Cerebellar cortex (tissue), 1 donor: ENCODE measurements at places on chromosomes 12 and 14.

DNA sequence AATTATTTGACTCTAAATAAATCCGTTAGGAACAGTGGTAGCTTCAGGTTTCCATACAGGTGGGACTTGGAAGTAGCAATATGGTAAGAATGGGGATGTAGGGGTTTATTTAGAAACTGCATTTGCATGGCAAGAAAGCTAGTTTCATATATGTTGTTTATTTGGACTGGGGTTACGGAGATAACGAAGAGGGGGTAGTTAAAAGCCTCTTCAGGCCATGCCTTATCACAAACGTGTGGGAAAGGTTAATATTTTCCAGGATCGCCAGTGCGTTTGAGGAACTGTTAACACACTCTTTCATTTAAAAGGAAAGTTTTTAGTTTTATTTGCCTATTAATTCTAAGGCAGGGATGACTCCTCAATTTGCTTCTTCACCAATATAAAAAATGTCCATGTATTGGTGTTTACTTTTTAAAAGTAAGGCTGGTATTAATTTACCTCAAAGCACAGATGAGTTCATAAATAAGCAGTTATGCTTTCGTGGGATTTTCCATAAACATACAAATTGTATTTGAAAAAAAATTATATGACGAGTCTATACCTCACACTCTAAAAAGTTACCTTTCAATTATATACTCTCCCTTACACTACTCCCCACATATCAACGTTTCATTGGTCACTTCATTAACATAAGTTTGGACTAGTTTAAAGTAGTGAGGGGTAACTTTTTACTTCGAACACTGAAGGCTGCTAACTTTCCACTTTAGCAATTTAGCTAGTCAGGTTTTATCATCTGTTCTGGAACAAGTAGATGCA lies 814 bp downstream of the RAB2B start:
- no peak for DNase-seq

DNA sequence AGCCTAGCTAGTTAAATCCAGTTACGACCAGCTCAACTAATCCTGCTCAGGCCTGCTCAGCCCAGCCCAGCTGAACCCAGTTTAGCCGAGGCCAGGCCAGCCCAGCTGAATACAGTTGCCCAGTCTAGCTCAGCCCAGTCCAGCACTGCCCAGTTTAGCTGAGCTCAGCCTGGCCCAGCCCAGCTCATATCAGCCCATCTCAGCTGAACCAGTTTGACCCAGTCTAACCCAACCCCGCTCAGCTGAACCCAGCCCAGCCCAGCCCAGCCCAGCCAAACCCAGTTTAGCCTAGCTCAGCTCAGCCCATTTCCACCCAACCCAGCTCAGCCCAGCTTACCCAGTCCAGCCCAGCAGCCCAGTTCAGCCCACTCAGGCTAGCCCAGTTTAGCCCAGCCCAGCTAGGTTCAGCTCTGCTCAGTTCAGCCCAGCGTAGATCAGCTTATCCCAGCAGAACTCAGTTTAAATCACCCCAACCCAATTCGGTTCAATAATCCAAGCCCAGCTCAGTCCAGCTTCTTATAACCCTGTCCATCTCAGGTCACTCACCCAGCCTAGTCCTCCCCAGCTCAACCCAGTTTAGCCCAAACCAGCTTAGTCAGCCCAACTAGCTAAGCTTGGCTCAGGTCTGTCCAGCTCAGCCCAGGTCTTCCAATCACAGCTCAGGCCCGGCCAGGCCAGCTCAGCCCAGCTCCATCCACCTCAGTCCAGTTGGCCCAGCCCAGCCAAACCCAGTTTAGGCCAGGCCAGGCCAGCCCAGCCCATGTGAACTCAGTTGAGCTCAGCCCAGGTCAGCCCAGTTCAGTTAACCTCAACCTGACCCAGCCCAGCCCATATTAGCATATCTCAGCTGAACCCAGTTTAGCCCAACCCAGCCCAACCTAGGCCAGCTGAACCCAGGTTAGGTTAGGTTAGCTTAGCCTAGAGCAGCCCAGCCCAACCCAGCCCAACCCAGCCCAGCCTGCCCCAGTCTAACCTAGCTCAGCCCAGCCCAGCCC lies 76.7 kb downstream of the TMEM121 start:
- no peak for DNase-seq

GRCh38 chr14:23582906-23583760 lies 4.5 kb upstream of the JPH4 start:
- DNase-seq: peak; percentile 76

DNA sequence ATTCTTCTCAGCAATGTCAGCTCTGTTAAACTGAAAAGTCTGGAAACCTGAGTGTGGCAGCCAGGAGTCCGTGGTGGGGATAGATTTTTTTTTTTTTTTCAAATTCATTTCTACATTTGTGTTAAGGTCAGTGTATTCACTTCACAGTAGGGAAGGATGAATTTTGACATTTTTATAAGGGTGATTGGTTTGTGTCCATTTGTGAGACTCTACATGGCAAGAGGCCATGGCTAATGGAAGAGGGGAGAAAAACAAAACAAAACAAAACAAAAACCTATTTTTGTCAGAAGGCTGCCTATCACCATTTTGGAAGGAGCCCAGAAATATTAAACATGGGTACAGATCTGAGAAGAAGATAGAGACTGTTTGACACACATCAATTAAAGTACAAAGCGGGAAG lies 176.1 kb downstream of the RMST start:
- DNase-seq: no peak

DNA sequence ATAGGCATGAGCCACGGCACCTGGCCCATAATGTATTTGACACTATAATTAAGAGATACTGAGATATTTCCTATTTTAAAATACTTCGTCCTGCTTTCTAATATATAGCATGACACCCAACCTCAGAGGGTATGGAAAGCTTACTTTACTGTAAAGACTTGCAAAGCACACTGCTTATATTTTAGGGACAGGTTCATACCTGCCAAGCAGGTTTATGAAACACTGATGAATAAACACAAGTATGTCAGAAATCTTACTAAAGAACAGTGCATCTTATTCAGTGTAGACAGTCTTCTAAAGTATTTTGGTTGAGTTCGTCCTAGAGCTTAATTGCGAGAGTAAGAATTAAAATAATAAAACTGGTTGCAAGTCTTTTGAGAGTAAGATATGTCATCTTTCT lies 65.4 kb downstream of the PPFIBP1 start:
- DNase-seq: no peak

GRCh38 chr12:14289601-14290000 lies 75.9 kb upstream of the ATF7IP start:
- no peak for DNase-seq

DNA sequence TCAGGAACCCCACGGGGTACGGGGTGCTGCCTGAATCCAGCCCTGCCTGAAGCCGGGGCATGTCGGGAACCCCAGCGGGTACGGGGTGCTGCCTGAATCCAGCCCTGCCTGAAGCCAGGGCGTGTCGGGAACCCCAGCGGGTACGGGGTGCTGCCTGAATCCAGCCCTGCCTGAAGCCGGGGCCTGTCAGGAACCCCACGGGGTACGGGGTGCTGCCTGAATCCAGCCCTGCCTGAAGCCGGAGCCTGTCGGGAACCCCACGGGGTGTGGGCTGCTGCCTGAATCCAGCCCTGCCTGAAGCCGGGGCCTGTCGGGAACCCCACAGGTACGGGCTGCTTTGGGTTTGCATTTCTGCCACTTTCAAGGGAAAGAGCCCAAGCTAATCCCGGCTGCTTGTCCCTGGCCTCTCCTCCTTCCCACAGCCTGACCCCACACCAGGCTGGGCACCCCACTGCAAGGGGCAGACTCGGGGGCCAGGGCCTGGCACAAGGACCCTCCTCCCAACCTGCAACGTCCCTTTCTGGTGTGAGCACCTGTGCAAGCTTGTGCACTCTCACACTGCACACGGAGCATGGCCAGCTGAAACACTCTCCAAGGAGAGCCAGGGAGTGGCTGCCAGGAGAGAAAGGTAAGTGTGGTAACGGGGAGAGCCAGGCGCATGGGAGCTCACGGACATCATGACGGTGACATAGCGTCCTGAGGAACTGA lies 5.6 kb upstream of the FBRSL1 start:
- DNase-seq: no peak

DNA sequence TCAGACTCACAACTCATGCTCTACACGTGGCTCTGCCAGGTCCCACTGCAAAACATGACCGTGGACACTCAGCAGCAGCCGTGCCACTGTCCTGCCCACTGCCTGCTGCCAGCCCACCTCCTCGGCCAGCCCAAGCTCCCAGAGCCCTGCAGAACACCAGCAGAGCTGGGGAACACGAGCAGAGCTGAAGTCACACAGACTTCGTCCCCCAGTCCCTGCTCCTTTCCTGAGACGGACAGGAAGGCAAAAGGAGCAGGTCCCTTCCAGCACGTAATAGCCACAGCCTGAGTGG lies 152.1 kb downstream of the DPF3 start:
- no peak for DNase-seq

DNA sequence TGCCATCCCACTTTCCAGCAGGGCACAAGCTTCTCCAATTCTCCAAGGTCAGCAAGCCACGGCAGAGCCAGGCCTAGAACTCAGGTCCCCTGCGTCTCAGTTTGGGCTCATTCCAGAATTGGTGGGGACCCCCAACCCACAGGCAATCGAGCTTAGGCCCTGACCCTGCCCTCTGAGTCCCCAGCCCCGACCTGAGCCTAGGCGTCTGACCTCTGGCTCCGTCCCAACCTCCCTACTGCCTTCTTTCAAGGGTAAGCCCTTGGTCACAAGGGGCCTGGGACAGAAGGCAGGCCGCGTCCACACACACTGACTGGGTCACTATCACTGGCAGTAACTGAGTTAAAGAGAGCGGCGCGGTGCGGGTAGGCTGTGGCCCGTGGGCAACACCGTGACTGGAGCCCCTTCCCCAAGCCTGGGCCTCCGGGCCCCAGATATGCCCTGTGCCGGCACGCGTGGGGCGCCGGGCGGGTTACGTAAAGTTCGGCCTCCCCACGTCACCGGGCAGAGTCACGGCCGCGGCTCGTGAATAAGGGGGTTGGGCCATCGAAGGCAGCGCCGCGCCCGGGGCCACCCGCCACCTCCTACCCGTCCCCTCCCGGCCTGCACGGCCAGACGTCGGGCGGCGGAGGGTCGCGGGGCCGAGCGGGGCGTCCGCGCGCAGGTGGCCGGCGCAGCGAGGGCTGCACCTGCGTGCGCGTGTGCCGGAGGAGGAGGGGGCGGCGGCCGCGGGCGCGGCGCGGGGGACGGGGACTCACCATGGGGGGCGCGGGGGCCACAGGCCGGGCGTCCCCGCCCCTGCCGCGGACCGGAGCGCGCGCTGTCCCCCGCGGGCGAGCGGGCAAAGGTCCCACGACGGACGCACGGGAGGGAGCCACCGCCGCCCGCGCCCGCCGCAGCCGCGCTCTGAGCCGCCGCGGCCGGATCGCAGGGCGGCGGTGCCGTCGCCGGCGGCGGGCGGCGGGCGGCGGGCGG lies 516 bp downstream of the ANKRD9 start:
- DNase-seq: peak; percentile 39

DNA sequence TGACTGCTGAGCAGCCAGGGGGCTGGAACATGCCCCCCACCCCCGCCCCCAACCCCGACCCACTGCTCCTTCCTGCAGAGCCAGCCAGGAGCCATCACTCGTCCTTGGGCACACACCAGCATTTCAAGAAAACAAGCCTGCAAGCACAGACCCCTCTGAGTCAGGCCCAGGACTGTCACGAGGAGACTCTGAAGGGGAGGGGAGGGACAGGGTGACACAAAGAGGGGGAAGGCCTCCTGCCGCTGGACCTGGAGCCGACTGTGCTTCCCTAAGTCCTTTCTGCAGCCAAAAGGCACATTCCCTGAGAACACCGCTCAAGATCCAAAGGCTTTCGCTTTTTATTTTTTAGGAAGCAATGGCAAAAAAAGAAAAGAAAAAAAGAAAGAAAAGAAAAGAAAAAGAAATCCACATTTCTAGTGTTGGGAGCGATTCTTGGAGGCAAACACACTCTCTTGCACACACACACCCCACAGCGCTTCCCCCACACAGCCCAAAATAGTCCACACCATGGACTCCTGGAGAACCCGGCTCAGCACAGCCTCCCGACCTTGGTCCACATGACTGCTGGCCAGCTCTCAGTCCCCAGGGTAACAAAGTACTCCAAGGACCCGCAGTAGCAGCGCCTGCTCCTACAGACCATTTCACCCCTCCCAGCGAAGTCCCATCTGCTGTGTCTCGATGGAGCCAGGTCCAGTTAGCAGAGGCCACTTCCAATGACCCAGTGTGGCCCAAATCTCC lies 101.7 kb downstream of the DPF3 start:
- DNase-seq: peak; percentile 78

DNA sequence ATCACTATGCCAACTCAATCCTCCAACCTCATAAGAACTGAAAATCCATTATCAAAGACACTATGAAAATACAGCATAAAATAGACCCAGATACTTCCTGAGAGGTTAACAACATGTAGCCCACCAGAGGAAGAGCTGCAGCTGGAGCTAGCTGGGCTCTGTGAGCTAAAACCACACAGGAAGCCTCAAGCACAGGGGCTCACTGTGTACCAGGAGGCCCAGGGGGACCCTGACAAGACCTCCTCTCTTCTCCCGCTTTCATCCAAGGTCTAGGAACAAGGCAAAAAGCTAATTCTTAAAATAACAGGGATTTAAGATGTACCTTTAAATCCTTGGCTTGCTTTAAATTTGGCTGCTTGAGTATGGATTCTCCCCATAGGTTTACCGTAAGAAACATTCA lies 53.6 kb downstream of the EIF2S3B start:
- no peak for DNase-seq

DNA sequence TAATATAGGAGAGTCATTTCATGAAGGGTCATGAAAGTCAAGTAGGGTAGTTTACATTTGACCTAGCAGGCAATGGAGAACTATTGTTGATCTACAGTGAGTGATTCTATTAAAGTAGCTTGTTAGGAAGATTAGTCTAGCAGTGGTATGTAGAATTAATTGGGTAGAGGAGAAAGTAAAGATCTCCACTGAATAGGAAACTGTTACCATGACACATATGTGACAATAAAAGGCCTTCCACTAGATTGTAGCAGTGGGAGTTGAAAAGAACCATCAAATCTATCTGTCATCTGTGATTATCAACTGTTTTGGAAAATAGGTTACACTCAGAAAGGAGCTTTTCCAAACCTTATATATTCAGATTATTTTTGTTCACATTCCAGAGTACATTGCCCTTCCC lies 92.3 kb downstream of the SOX5 start:
- DNase-seq: no peak

GRCh38 chr12:5794156-5794555 lies 150.9 kb downstream of the ANO2 start:
- DNase-seq: no peak
